HEK293T (cell line): ENCODE measurements at places on chromosomes 5 and 9.

DNA sequence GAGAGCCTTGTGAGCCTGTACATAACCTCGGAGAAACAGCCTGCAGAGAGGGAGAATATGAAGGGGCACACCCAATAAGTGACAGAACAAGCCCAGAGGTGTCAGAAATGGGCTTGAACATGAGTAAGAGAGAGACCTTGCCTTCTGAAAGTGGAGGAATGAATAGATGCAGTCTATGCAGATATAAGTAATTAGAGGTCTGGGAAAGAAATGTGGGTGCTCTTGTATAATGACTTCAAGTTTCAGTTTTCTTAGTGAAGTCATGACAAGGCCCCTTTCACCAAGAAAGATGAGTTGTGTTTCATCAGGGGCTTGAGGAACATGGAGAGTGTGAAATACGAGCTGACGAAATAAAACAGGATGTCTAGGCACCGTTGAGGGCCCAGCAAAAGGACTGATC, 15.1 kb downstream of the GRAMD2B start:
- no peak for DNase-seq

GRCh38 chr5:2141254-2142000, 258.7 kb upstream of the IRX4 start:
- DNase-seq: no peak

DNA sequence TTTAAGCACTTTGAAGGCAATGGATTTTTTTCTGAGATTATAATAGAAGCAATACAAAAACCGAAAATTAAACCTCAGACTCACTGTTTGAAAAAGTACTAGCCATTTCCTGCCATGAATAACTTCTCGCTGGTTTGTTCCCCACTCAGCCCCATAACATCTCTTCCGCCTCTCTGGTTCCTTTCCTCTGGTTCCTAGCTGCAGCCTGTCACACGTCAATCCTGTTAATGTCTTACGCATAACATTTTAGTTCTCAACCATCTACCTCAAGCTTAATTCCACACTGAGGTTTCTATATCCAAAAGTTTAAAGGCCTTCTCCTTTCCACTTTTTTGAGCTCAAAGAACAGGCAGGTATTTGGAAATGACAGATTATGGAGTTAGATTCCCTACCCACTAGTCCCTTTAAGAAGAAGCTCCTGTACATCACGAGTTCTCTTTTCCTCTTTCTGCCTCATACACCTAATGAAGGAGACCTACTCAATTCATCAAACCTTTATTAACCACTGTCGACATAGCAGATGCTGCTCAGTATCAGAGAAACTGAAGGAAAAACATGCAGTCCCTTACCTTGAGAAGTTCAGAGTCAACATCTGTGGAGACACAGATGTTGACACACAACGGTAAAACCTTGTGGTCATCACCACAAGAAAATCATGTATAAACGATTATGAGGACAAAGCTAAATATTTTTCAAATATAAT, 243.0 kb upstream of the PTGER4 start:
- no peak for DNase-seq

GRCh38 chr5:127439644-127440043, 77.8 kb upstream of the PRRC1 start:
- no peak for DNase-seq

GRCh38 chr5:5364932-5365331, 57.5 kb upstream of the ICE1 start:
- no peak for DNase-seq
